GM23248 (cell line): ENCODE measurements at places on chromosomes 12 and 14.

- no peak for DNase-seq
Measured at GRCh38 chr12:79482921-79483320, 207.8 kb downstream of the PAWR start.

DNA sequence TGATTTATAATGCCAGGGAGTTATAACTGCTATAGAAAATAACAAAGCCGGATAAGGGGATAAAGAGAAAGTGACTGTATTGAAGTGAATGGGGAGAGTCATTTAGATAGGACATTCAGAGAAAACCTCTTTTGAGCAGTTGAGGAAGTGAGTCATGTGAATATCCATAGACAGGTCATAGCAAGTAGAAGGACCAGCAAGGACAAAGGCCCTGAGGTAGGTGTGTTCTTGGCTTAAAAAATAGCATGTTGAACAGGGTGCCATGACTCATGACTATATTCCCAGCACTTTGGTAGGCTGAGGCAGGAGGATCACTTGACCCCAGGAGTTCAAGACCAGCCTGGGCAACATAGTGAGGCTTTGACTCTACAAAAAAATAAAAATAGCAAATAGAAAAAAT, 51.5 kb upstream of the RAP1B start:
- DNase-seq = peak; percentile 28

DNA sequence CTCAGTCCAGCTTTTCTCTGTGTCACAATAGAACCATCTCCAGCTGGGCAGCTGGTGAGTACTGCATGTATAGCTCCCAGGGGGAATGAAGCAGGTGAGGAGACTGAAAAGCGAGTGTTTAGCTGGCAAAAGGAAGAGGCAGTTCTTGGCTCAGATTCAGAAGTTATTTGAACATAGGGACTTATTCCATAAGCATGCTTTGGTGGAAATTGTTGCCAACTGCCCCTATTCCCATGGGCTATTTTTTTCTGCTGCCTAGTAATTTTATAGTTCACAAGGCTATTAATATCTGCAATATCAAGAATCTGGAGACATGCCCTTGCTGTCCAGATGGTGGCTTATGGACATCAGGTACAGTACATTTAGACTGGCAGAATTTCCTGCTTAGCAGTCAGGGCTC, 1112.7 kb downstream of the LRFN5 start:
- DNase-seq = no peak

GRCh38 chr12:57092529-57092862, 3.6 kb downstream of the NAB2 start:
- DNase-seq = no peak

- DNase-seq = peak; percentile 7
Measured at GRCh38 chr12:26346736-26347135, 151.4 kb downstream of the SSPN start.

DNA sequence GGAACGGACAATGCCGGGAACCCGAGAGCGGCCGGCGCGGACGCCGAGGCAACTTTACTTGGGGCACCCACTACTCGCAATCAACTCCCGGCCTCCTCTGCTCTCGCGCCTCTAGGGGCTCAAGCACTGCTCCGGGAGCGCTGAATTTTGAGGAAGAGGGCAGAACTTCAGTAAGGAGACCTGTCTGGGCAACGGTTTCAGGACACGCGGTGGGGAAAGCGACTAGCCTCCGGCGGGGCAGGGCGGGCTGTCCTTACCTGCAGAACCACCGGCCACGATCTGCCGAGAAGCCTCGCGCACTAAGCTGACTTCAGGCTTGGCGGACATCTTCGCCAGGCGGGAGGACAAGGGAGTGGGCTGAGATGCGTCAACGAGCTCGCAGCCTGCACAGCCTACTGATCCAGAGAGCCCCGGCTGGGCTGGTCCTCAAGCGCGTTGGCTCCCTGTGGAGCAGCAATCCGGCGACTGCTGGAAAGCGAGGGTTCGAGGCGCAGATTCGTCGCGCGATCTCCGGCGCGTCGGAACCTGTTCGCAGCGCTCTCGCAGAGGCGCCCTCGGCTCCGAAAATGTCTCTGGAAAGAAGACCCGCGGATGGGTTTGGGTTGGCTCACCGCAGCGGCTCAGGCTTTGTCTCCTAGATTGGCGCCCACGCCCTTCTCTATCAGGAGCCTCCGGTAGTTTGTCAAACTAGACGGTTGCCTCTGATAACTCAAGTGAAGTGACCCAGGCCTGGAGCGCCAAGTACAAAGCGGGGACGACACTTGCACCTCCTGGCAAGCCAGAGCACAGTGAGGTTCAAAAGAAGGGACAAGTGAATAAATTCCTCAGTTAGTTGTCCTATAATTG, at the start of gene SLC25A21:
SLC25A21 (minus strand) TSS at position 583 of the 846 bp plus-strand sequence.
- DNase-seq = peak; percentile 84

DNA sequence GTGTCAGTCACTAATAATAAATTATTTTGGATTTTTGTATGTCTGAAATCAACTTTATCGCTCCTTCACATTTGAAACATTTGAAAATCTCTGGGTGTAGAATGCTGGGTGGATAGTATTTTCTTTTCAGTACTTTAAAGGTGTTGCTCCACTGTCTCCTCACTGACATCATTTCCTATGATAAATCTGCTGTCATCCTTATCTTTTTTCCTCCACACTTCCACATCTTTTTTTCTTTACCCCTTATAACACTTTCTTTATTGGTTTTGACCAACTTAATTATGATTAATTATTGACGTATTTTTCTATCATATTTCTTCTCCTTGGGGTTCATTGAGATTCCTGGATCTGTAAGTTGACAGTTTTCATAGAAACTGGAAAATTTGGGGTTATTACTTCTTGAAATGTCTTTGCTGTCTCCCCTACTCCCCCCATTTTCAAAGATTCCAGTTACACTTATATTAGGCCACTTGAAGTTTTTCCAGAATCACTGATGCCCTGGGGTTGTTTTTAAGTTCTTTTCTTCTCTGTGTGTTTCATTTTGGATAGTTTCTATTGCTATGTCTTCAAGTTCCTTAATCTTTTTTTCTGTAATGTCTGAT, 177.5 kb upstream of the DIO3 start:
- no peak for DNase-seq

- DNase-seq = peak; percentile 43
Measured at GRCh38 chr14:21734457-21735074, 60.9 kb upstream of the OR4E1 start.

DNA sequence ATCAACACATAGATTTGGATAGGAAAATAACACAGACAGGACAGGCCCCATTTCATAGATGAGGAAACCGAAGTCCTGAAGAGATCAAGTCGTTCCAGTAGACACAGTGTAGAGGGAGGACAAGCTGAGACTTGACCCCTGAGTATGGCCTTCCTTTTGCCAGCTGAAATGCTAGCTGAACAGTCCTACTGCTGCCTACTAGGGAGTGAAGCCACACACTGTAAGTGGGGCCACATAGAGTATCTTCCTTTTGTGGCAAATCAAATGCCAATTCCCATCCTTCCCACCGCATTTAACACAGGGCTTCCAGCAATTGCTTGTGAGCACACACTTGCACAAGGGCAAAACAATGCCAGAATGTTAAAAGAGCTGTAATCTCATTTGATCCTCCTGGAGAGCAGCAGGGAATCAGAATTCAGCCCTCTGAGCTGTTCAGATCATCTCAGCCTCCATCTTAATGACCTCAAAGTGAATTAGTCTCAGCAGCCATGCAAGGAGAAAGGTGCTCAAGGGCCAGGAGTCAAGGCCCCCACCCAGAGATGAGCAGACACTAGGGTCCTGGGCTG, 380.5 kb downstream of the EMP1 start:
- no peak for DNase-seq

- DNase-seq = no peak
Measured at GRCh38 chr12:111081600-111081999, 161.2 kb upstream of the MYL2 start.

DNA sequence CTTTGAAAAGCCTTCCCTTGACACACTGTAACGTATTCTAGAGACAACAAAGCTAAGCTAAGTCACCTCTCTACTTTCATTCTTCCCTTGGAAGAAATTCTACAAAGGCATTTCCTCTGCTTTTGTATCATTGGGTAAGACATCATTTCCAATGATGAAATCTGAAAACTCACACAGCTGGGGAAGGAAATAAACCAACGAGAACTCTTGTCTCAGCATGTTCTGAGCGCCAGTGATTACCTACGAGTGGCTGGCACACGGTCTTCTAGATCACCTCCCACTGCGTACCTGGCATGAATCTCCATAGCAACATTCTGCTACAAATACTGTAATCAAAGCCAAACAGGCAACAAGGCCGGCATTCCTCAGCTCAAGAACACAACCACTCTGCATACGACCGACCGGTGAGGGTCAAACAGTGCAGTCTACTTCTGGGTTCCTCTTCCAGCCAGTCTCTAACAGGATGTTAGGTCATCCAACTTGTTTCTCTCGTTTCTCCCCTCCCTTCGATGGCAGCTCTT, 7.6 kb downstream of the VPS37B start:
- DNase-seq = peak; percentile 56

DNA sequence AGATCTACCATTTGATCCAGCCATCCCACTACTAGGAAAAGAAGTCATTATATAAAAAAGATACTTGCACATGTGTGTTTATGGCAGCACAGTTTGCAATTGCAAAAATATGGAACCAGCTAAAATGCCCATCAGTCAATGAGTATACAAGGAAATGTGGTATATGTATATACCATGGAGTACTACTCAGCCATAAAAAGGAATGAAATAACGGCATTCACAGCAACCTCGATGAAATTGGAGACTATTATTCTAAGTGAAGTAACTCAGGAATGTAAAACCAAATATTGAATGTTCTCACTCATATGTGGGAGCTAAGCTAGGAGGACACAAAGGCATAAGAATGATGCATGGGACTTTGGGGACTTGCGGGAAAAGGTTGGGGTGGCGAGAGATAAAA, 402.6 kb downstream of the RAD51B start:
- DNase-seq = no peak

GRCh38 chr14:65403231-65403630, 9.3 kb upstream of the FUT8 start:
- DNase-seq = peak; percentile 91

GRCh38 chr12:22656376-22656775, 31.4 kb downstream of the ETNK1 start:
- no peak for DNase-seq

DNA sequence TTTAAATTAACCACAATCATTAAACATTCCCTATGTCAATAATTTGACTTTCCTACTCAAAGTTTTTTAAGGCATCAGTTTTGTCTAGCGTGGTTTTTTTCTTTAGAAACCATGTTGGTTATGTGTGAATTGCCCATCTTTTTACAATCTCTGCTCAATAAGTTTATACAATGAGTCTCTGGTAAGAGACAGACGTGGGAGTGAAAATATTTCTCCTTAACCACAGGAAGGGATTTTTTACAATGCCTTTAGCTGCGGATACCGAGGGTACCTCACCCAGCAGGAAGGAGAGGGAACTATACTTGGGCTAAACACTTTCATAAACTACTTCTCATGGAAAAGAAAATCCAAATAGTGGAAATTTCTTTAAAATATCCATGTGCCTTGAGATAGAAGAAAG, 191.4 kb upstream of the BCL2L14 start:
- DNase-seq = no peak

GRCh38 chr12:105733579-105733978, 403.1 kb downstream of the C12orf75 start:
- DNase-seq = no peak

DNA sequence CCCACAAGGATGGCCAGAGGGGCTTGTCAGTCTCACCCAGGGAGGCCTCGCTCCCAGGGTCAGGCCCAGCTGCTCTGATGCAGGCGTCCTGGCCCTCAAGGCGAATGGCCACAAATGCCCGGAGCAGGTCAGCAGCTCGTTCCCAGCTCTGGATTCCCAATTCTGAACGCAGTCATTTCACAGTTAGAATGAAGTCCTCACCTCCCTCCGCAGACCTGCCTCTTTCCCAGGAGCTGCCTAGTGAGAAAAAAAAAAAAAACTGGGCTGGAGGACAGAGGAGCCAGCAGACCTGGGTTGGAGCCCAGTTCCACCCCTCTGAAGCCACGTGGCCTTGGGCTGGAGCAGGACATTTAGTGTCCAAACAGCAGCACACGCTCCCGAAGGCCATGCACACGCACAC, 62.2 kb upstream of the DIO3 start:
- DNase-seq = no peak

- DNase-seq = no peak
Measured at GRCh38 chr14:57274551-57274950, 5.8 kb downstream of the AP5M1 start.

DNA sequence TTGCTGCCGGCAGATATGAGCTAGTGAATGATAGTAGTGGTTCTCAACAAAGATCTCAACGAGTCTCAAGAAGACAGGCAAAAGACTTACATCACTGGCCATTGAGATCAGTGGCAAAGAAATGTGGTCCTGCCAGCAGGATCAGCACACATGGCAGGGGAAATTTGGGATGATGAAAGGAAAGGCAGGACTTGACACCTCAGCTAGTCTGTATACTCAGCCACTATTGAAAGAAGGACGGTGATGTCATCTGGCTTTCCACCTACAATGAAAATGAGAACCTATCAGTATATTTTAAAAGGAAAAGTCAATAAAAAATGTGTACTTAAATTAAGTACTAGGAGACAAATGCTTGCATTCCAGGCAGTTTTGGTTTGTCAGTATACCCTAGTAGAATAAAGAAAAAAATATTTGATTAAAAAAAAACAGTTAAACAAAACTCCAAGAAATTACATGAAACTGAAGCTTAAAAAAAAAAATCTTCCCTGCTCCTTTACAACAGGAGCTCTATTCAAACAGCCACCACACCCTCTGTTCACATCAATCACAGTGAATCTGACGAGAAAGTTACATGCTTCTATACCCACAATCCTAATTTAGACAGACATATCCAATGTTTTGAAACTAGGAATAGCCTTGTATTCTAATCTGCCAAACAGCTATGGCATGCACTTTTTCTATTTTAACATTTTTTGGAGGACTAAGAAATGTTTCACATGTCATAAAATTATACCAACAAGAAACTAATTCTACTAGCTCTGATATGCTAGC, 34.9 kb downstream of the RAD9B start:
- DNase-seq = no peak

DNA sequence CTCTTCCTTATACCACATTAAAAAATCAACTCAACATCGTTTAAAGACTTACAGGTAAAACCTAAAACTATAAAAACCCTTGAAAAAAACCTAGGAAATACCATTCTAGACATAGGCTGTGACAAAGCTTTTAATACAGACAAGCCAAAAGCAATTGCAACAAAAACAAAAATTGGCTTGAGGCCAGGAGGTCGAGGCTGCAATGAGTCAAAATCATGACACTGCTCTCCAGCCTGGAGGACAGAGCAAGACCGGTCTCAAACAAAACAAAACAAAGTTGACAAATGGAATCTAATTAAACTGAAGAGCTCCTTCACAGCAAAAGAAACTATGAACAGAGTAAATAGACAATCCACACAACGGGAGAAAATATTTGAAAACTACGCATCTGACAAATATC, 1057.8 kb downstream of the FSCB start:
- no peak for DNase-seq

GRCh38 chr14:26323869-26324268, 274.0 kb downstream of the NOVA1 start:
- no peak for DNase-seq

GRCh38 chr12:120257041-120257821, 8.3 kb downstream of the PXN start:
- DNase-seq = peak; percentile 97

GRCh38 chr12:6937481-6938352, 5.9 kb upstream of the RNU7-1 start:
- peak; percentile 98 for DNase-seq
